ENCODE measurements at places on chromosomes 1 and 21.

- DNase-seq: no peak
Observed at GRCh38 chr1:84268346-84268745, 33.2 kb upstream of the SAMD13 start.

- DNase-seq: no peak
Observed at GRCh38 chr1:11413986-11414391, 65.0 kb upstream of the DISP3 start.

- no peak for DNase-seq
Observed at GRCh38 chr1:172344444-172344843, 76.0 kb upstream of the C1orf105 start.

DNA sequence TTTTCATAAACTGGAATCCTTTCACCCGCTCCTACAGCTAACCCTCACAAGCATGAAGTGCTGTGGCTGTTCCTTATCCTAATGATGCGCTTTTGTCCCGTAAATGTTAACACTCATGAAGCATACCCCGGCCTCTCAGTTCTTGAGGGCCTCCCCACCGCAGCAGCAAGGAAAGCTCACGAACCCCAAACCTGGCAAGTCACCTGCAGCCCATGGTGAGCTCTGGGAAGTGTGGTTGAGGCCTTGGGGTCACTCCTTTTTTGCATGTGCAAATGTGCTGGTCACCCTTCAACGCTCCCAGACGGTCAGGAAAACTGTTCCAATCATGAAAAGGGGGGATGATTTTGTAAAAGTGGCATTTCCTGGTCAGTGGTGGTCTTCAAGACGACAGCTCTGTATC, 124.6 kb downstream of the PRDM2 start:
- DNase-seq: no peak

- no peak for DNase-seq
Observed at GRCh38 chr21:37828991-37829390, 87.3 kb downstream of the KCNJ6 start.

DNA sequence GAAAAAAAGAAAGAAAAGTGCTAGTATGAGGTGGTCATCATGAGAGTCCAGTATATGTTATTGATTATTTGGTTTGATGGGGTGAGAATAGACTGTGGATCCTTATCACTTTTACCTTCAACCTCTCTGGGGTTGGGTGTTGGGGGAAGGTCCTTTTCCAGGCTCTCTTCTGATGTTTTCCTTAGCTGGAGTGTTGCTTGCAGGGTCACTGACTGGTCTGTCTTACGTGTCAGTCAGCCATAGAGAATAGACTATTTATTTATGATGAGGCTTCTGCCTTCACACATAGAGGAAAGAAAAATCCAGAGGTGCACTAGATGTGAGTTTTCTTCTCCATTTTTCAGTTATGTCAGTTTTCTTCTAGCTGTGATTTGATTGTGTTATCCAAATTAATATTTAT, 36.5 kb downstream of the MAP3K21 start:
- no peak for DNase-seq

DNA sequence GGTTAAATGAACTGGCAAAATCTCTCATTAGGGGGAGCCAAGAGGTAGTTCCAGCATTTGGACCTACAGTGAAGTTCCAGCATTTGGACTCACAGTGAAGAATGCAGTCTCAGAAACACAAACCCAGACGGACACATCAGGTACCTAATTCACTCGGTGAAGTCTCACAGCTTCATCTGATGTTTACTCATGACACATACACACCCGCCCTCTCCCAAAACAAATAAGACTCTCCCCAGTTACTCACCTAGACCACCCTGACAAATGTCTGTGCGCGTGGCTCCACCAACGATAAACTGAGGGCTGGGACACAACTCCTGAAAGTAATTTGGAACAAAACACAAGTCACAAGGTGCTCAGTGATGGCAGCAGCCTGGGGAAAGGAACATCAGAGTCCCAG, 11.4 kb downstream of the CAPN8 start:
- no peak for DNase-seq

GRCh38 chr1:246179401-246179800, 327.7 kb downstream of the SMYD3 start:
- DNase-seq: no peak

- no peak for DNase-seq
Observed at GRCh38 chr1:93565496-93566206, 116.0 kb downstream of the BCAR3 start.

- no peak for DNase-seq
Observed at GRCh38 chr1:211734359-211734758, 58.9 kb upstream of the NEK2 start.
